Stimulated activated CD8-positive, alpha-beta memory T cell treated with anti-CD3 and anti-CD28 coated beads, Interleukin-2, amount 100 ng/mL, for 1 hour (primary cell): ENCODE measurements at places on chromosomes 16 and 17.

- no peak for DNase-seq
Observed at GRCh38 chr16:66590322-66590721, 11.1 kb downstream of the CMTM2 start.

DNA sequence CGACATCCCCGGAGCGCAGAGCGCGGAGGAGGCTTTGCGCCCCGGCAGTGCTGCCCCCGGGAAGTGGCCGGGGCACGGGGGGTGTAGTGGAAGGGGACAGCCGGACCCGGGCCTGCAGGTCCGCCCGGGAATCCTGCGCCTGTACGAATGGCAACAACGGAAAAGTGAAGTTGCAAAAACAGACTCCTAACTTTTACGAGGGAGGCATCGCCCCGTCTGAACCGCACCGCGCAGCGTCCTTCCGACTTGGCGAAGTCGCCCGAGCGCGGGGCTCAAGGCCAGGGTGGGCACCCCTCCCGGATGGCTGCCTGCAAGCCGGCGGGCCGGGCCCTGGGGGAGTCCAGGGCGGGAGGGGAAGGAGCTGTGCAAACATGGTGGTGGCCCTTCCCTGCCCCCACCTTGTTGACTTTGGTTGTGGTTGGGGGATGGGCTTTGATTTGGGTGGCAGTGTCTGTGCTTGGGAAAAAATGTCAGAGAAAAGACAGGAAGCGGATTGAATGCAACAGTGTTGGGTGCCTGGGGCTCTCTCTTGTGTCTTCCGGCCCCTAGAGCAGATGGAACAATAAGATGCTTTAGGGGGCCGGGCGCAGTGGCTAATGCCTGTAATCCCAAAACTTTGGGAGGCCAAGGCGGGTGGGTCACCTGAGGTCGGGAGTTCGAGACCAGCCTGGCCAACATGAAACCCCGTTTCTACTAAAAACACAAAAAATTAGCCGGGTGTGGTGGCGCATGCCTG lies 675 bp downstream of the RNF213 start:
- DNase-seq, result no peak

DNA sequence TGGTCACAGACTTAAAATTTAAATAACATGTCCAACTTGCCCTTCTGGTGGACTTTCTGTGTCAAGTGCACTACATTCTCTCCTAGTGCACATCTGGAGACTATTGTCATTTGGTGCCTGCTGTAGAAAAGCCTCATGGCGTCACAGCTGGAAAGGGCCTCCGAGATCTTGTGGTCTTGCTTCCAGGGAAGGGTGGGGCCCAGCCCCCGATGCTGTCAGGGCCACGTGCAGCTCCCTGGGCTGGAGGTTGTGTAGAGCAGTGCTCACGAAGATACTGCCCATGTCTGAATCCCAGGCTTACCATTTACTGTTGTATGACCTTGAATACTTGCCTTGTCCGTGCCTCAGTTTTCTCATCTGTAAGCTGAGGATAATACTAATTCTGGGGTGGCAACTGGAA lies 6.8 kb upstream of the MPRIP start:
- DNase-seq, result no peak

- DNase-seq, result no peak
Observed at GRCh38 chr17:40338941-40339649, 25.4 kb downstream of the GJD3 start.

DNA sequence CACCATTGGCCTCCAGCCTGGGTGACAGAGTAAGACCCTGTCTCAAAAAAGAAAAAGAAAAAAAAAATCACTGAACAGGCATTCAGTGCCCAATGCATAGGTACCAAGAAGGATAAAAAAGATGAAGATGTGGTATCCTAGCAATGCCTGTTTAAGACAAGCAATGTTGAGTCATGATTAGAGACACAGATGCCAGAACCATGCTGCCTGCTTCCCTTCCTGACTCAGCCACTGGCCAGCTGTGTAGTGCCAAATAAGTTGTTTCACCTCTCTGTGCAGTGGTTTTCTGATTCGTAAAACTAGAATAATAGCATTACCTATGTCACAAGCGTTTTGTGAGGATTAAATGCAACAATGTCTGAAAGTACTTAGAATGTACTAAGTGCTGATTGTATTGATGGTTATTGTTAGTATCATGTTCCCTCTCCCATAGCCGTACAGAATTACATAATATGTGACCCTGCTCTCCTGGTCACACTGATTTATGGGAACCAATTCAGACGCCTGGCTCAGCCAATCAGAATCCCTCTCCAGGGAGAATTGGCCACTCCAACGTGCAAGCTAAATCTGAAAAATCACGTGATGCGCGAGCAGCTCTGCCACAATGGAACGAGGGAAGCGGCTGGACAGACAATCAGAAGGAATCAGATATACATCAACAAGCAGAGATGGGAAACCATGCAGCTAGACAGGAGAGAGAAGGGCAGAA lies 241.9 kb downstream of the SLC39A11 start:
- DNase-seq, result no peak

GRCh38 chr16:49757559-49758069 lies 98.3 kb downstream of the ZNF423 start:
- no peak for DNase-seq

DNA sequence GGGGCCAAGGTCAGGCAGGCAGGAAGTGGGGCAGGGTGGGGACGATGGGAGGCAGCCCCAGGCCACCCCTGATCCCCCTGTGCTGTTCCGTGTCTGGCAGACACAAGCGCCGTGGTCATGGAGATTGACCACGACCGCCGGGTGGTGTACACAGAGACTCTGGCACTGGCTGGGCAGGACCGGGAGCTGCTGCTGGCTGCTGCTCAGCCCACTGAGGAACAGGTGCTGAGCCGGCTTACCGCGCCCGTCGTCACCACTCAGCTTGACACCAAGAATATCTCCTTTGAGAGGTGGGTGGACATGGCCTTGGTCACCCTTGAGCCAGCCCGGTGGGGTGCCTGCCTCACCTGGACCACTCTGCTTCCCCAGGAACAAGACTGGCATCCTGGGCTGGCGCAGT lies 13.7 kb downstream of the CORO6 start:
- no peak for DNase-seq

- no peak for DNase-seq
Observed at GRCh38 chr17:50263331-50264262, 10.7 kb upstream of the TMEM92 start.
